ENCODE measurements at places on chromosomes 6 and 20. TPM values are rescaled to one million over a fixed set of nuclear protein-coding genes. Genes with fewer than 3 reads are reported as not detected.

RGS17 gene
- not detected for total RNA-seq

RIPOR2 gene
- 9.4 TPM for total RNA-seq

DNA sequence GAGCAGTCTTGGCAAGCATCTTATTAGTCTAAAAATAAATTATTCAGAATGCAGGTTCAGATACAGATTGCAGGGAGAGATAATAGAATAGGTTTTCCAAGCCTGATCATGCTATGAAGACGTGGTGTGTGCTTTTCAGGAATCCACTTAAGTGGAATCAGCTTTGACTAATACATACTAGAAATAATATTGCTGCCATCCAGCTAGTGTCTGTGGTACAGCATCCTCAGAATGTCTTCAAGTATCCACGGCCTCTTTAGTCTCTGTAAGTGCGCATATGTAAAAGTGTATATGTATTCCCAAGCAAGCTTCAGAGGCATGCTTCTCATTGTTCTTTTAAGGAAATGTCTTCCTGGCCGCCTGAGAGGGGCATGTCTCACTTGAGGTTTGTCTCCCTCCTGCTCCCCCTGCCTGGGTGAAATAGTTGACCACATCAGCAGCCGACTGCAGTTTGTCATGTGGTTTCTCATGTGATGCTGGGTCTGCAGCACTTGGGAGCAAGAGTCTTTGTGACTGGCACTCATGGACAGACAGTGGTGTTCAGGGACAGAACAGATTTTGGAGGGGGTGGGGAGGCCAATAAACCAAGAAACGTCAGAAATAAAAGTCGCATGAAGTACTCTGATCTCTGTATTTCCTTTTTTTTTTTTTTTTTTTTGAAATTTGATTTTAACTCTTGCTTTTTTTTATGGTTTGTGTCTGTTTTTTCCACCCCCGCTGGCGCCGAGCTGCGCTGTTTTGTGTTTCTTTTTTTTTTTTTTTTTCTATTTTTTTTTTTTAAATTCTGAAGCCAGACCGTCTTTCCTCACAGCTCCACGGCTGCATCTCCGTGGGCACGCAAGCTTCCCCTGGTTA is 150.8 kb downstream of the PRL start:
- no peaks in the 10 kb centered on the region for H3K36me3 ChIP-seq
- peaks cover 40% of the 10 kb centered on the region for H3K27me3 ChIP-seq
- H3K4me3 ChIP-seq = peak overlapping the region; percentile 75
- H3K4me1 ChIP-seq = peaks cover 37% of the 10 kb centered on the region
- peak overlapping the region; percentile 44 for H3K27ac ChIP-seq
- DNase-seq = no peak

- no peaks in the 10 kb centered on the region for H3K4me1 ChIP-seq
- H3K4me3 ChIP-seq = no peak overlapping the region
- no peaks in the 10 kb centered on the region for H3K36me3 ChIP-seq
- H3K27ac ChIP-seq = no peak overlapping the region
- H3K27me3 ChIP-seq = no peaks in the 10 kb centered on the region
Measured at GRCh38 chr6:54655162-54655561, 191.4 kb upstream of the FAM83B start.

- no peak overlapping the region for H3K4me3 ChIP-seq
- no peak overlapping the region for H3K27ac ChIP-seq
- H3K27me3 ChIP-seq = no peaks in the 10 kb centered on the region
- no peaks in the 10 kb centered on the region for H3K4me1 ChIP-seq
- no peak for DNase-seq
- H3K36me3 ChIP-seq = no peaks in the 10 kb centered on the region
Measured at GRCh38 chr6:63817492-63818050, 182.0 kb downstream of the PHF3 start.

Measured in activated T-helper 2 cell treated with anti-CD3 and anti-CD28 coated beads, Interferon-gamma antibody, Interleukin-2, Interleukin-4, amounts not matched to agents 10 μg/mL and 5 μg/mL and 100 μg/mL, durations not matched to agents 14 hours and 24 hours and 36 hours (primary cell).